ENCODE measurements at places on chromosomes 7 and 10.

DNA sequence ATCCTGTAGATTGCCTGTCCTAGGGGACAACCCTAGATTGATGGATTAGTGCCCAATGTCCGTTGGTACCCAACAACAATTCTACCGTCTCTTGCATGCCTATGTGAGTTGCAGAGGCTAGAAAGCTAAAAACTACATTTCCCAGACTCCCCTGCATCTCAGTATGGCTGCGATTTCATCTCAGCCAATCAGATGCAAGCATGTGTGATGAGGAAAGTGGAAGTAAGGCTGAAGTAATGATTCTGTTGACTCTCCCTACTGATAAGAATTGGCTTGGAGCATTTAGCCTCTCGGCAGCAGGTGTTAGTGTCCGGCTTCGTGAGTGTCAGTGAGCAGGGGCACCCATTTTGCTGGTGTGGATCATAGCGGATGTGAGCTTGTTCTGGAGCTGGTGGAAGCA, 171.9 kb downstream of the FGFR2 start:
- no peak for DNase-seq

- DNase-seq = no peak
These were observed 31.5 kb downstream of the EPC1 start for GRCh38 chr10:32315424-32315823.

- no peak for DNase-seq
These were observed 470.1 kb upstream of the NRP1 start for GRCh38 chr10:33804584-33804983.

DNA sequence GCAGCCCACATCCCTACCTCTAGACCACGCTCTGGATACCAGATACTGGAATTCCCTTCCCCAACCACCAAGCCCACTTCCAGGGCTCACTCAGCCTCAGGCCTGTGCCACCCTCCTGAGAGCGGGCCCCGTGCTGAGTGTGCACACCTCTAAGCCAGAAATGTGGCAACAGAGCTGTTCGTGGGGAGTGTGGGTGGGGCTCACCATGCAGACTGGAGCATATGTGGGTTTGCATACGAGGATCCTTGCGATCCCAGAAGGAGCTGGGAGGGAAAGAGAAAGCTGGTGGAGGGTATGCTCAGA, 13.0 kb upstream of the LIMK1 start:
- DNase-seq = no peak

DNA sequence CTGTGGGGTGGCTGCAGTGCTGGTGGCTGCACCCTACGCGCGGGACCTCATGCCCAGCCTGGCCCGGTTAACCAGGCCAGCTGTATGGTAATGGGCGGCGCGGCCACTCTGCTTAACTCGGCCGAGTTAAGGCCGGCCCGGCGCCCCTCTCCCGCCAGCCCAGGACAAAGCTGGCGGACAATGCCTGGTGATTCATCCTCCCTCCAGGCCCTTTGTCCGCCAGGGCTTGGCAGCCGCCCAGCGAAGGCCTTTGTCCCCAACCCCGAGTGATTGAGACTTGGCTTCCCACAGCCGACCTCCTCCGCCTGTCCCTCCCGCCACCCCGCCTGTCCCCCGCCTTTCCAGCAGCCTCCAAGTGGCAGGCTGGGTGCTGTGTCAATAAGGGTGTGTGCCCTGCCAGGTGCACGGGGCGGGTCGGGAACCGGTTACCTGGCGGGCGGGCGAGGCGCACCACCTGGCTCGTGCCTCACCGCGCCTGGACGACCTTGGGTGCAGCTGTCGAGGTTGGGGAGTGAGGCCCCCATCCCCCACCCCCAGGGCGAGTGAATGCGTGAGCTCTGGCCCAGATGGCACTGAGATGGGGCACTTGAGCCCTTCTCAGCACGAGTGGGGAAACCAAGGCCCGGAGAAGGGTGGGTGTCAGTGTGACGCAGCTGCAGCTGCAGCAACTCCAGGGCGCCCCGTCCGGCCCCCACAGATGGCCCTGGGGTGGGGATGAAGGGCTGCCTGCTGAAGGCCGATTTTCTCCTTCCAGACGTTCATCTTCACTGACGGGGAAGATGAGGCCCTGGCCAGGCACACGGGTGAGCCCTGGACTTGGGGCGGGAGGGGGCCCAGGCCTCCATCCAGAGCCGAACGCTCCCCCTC, 4.6 kb downstream of the LFNG start:
- peak; percentile 87 for DNase-seq

GRCh38 chr7:76047305-76047810, 442 bp downstream of the STYXL1 start:
- DNase-seq = no peak

GRCh38 chr10:107444443-107444842, 279.9 kb upstream of the SORCS1 start:
- no peak for DNase-seq

- DNase-seq = no peak
These were observed 25.0 kb upstream of the LOXL4 start for GRCh38 chr10:98292971-98293370.

- DNase-seq = no peak
These were observed 22.1 kb downstream of the HNRNPA2B1 start for GRCh38 chr7:26178272-26178960.

GRCh38 chr7:147578196-147578595, 1012.4 kb upstream of the C7orf33 start:
- no peak for DNase-seq

DNA sequence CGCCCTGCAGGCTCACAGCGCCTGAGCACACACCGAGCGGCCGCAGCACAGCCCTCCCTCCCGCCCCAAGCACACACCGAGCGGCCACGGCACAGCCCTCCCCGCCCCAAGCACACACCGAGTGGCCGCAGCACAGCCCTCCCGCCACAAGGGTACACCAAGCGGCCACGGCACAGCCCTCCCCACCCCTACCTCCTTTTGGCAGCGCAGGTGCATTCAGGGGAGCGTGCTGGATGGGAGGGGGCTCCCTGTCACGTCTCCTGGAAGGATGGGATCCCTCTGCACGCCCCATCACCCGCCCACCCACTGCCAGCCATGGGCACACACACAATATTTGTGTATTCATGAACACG, 482.6 kb downstream of the DNAJB6 start:
- no peak for DNase-seq
